GM10248 (cell line): ENCODE measurements at places on chromosomes 4 and X.

- peak; percentile 23 for DNase-seq
Observed at GRCh38 chr4:70901607-70901983, 574 bp upstream of the MOB1B start.

DNA sequence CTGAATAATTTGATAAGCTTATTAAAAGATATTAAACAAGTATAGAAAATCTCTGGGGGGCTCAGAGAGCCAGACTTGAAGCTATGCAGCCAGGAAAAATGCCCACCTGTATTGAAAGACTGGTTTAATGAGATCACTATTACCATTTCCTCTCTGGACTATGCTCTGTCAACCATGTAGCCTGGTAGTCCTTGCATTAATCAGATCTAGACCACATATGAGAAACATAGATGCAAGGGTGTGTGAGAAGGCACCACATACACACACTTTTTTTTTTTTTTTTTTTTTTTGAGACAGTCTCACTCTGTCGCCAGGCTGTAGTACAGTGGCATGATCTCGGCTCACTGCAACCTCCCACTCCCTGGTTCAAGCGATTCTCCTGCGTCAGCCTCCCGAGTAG lies 75.9 kb upstream of the ATP8A1 start:
- no peak for DNase-seq

DNA sequence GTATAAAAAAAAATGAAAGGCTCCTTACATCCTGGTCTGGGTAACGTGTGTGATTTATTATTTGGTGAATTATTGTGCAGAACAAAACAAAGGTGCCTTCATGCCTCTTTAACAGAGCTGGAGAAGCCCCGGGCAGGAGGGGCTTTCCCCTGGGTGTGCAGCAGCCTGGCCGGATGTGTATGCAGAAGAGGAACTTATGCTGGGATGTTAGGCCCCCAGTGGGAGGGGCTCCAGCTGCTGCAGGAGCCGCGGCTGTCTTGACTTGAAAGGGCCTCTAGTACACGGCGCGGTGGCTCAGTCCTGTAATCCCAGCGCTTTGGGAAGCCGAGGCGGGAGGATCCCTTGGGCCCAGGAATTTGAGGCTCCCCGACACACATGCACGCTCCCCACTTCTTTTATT lies 16.0 kb downstream of the CCNQ start:
- DNase-seq: peak; percentile 88

- DNase-seq: no peak
Observed at GRCh38 chrX:340121-340520, 21.5 kb upstream of the GTPBP6 start.

GRCh38 chr4:169175476-169175875 lies 95.3 kb downstream of the SH3RF1 start:
- no peak for DNase-seq

- DNase-seq: no peak
Observed at GRCh38 chrX:106203315-106203714, 35.2 kb downstream of the PWWP3B start.

DNA sequence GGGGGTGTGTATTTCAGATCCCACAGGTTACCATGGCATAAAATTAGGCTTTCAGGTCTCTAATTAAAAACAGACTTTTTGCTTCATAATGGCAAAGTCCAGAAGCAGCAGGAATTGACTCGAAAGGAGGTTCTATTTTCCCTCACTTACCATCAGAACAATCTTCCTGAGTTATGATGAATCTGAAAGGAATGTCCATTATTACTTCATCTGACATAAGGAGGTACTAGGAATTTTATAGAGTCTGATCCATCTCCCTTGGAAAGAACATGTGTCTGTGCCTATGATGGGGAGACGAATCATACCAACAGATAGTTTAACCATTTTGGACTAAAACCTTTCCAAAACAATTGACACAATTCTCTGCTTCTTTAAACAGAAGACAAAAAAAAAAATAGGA lies 206.3 kb upstream of the FGF13 start:
- DNase-seq: no peak

DNA sequence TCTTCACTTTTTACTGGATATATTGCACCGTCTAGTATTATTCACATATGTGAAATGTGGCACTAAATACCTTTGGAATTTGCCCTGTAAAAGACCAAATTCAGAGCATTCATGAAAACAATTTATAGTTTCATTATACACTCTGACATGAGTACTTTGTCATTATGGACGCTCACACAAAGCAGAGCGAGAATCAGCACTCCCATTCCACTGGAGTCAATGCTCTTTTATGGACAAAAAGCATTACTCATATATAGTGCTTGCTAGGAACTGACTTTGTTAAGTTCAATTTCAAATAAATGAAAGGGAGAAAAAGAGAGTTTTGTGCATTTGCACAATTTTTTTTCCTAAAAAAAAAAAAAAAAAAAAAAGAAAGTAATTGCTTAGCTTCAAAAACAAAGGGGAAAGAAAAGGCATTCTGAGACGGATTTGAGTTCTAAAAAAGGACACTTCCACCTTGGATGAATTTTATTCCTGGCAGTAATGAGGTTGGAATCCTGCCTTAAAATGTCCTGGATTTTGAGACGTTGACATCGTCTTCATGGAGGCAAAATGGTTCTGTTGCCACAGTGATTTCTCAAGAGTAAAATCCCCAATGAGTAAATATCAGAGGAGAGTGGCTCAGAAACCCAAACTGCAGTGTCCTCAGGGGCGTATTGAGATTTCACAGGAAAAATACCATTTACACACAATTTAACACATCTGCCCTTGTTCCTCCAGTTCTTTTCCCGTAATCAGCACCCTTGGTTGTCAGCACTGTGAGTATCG lies 34.8 kb downstream of the CCDC149 start:
- no peak for DNase-seq

GRCh38 chrX:9997524-9997923 lies 30.4 kb downstream of the CLDN34 start:
- DNase-seq: peak; percentile 47

GRCh38 chrX:11244636-11245035 lies 48.6 kb upstream of the AMELX start:
- no peak for DNase-seq

DNA sequence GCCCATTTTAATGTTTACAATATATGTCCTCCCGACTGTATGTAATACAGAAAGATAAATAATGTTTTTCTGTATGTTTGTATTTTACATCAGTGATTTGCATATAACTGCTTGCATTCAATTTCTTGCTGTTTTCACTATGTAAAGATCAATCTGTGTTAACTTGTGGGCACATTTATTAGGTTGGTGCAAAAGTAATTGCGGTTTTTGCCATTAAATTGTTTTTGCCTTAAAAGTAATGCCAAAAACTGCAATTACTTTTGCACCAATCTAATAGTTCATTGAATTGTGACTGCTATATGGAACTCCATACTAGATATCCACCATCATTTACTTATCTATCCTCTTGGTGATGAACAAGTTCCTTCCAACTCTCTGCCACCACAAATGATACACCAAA lies 73.9 kb upstream of the SRD5A3 start:
- DNase-seq: no peak

- DNase-seq: no peak
Observed at GRCh38 chr4:111676533-111676932, 468.7 kb upstream of the FAM241A start.

GRCh38 chr4:188127214-188127874 lies 11.9 kb upstream of the TRIML1 start:
- DNase-seq: no peak

DNA sequence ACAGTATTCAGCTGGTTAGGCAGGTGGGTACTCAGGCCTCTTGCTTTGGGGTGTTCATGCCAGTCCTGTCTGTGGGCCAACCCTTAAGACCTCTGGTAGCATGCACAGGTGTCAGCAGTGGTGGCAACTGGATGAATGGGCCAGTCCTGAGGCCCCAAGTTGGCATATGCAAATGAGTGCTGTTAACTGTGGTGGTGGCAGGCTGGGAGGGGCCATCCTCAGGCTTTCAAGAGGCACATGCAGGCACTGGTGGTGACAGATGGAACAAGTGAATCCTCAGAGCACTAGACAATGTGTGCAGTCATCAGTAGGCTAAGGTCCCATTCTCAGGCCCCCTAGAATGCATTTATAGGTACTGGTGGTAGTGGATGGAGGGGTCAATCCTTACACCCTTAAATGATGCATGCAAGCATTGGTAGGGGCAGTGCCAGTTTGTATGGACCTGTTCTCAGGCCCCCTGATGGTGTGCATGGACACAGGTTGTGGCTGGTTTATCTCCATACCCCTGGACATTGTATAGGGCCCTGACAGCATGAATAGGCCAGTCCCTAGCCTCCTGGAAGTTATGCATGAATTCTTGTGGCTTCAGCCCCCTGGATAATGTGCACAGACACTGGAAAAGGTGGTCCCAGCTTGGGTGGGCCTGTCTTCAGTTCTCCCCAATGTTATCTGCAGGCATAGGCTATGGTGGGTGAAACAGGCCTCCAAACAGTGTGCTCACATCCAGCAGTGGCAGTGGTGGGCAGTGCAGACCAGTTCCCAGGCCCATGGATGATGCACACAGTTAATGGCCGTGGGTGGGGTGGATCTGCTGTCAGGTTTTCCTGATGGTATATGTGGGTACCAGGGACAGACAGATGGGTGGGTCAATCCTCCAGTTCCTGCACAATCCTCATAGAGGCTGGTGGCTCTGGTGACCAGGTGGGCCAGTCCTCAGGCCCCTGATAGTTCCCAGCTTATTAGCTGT lies 24.7 kb downstream of the TECRL start:
- no peak for DNase-seq

DNA sequence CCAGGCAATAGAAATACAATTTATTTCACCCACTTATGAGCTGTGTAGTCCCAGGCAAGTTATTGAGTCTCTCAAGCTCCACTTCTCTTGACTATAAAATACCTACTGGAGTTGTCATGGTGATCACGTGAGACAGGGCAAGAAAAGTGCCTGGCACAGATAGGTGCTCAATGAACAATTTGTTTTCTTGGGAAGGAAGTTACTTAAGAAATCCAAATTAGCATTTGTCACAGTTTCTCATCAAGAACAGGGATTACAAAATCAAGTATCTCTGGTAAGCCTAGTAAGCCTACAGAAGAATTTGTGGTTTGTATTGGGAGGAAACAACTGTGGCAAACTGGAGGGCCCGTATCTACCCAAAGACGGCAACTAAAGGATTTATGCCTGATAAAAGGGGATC lies 37.5 kb upstream of the RASGEF1B start:
- DNase-seq: no peak

GRCh38 chr4:168519576-168519975 lies 22.7 kb downstream of the PALLD start:
- DNase-seq: no peak

DNA sequence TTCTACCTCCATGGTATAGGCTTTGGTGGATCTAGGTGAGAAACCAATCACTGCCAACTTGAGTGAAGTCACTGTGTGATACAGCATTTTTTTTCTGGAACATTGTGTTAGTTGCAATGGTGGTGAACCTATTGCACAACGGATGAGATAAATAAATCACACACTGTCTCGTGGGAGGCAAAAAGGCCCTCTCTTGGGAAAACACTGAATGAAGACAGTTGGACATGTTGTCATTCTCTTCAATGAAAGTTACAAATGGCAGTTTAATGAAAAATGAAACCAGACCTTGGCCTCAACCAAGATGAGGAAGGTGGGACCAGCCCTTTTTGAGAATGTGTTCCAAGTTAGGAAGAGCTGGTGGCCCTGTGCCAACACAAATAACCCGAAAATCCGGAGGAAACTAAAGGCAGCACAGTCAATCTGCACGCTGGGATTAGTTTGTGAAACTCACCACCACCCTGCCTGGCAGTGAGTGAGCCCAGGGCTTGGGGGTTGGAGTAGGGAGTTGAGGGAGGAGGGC lies 5.4 kb upstream of the ADGRG2 start:
- DNase-seq: no peak

GRCh38 chr4:61666244-61666643 lies 466.1 kb downstream of the ADGRL3 start:
- DNase-seq: no peak

- DNase-seq: no peak
Observed at GRCh38 chrX:40016749-40017148, 81.0 kb downstream of the BCOR start.

GRCh38 chr4:148926276-148927260 lies 484.4 kb upstream of the NR3C2 start:
- DNase-seq: no peak

DNA sequence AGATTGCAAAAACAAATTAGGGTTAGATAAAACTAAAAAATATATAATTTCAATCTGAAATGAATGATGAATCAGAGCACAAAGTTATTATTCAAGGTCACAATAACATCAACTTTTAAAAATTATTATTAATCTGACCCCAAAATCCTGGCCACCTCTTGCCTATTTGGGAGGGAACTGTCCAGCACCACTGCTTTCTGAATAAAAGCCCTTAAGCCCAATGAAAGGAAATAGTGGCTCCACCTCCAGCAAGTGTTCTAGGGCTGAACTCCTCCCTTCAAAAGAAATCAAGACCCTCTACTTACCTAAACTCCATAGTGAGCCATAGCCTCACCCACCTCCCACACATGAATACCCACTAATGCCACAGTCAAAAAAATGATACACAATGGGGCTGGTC lies 208.2 kb downstream of the PARM1 start:
- no peak for DNase-seq

- DNase-seq: no peak
Observed at GRCh38 chr4:16457944-16458343, 231.7 kb upstream of the TAPT1 start.

DNA sequence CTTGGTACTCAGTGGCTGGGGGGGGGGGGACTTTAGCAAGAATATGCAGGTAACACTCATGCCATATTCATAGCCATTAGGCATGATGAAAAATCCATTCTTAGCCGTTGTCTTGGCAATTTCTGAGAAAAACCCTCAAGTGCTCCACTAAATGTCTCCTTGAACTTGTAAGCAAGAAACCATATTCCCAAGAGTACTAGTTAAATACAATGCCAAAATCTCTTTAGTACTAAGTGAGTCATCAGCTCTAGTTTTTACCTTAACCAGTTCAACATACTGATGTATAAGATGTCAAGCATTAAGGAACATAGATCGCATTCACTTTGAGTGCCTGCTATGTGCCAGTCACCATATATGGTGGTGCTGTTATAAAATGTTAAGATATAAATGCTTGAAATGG lies 27.5 kb downstream of the UBE2D3 start:
- DNase-seq: no peak

DNA sequence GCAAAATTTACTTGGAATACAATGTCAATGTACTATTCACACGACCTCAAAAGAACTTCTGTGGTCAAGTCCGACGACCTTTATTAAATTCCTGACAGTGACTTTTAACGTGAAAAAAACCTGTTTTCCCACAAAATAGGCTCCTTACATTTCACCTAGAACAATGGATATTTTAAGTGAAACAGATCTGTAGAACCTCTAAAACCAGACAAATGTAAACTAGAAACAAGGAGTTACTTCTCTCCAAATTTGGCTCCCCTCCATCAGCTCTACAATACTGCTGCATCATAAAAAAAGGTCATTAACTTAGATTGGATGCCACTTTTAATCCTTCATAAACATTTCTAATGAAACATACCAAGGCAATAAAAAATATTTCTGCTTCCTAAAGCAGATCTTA lies 1.2 kb downstream of the NEK1 start:
- DNase-seq: no peak
